ENCODE measurements at places on chromosomes 5 and 9.

DNA sequence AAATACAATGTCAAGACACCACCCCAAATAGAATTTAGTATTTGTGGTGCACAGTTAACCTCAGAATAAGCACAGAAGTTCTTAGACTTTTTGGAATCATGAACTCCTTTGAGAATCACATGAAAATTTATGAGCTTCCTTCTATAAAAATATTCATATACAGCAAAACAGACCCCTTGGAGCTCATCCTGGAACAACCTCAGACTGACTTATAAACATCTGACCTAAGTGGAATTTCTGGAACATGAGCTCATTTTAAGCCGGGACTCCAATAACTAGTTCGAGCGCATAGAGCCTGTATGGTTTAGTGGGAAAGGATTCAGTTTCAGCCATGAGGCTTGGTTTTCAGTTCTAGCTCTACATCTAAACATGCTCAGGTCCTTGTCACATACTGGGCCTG is 192.3 kb downstream of the DEPDC1B start:
- no peak for DNase-seq

- DNase-seq, result peak; percentile 8
These were observed 1.3 kb downstream of the SEMA6A start for GRCh38 chr5:116573279-116573701.

DNA sequence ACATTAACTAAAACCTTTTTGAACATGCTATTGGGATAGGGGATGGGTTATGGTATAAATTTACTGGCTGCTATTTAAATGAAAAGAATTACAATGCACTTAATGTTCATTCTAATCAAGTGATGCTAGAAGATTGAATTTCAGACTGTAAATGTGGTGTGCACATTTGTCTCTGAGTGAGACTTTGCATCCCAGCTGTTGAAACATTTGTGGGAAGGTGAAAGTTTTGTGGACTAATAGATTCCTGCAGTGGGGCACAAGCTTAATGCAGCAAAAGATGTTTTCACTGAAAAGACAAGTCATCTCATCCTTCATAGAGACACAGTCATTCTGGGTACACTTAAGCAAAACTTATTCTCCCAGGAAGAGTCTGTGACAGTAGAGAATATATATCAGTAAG is 323.6 kb downstream of the NFIB start:
- DNase-seq, result no peak

GRCh38 chr9:116260531-116260930 is 106.9 kb downstream of the PAPPA start:
- no peak for DNase-seq

Measured in adipocyte (in vitro differentiated cells).